ENCODE measurements at places on chromosomes 1 and 21.

GRCh38 chr1:225816643-225817538 lies 7.0 kb downstream of the EPHX1 start:
- no peak for DNase-seq

DNA sequence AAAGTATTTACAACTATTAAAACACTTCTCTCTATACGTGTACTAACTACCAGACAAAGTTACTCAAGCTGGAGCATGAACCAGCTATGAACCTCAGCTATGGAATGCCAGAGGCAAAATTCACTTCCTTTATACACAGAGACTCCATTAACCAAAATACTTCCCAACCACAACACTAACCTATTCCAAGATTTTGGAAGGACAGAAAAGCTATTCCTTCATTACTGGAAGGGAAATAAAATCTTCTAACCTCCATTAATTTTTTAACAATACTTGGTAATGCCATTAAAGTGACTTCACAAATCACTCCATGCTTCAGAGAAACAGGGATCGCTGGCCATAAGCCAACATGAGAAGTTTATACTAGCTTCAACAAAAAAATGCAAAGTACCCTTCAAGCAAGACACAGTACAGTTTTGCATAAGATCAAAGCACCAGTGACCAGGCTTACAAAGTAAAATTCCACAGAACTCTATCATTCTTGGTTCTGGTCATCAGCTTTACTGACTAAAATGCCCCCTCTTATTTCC lies 58.0 kb downstream of the PUM1 start:
- no peak for DNase-seq

DNA sequence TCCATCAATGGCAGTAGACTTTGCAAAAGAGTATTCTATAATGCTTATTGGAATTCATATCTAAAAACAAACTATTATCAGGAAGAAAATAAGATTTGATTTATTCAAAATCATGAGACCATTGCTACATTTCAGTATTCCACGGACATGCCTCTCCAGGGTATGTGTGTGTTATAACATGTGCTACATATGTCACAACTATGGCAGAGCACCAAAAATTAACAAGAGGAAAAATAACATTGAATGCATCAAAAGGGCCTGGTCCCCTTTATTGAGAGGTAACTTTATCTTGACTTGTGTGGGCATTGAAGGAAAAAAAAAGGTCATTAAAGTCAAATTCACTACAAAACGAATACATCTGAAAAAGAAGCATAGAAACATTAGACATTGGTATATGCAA lies 22.6 kb upstream of the LRRC8B start:
- no peak for DNase-seq

GRCh38 chr1:115092175-115092574 lies 2.9 kb upstream of the TSPAN2 start:
- DNase-seq: no peak

- no peak for DNase-seq
Measured at GRCh38 chr21:36908260-36908908, 58.1 kb downstream of the HLCS start.

GRCh38 chr1:173093691-173094445 lies 43.1 kb upstream of the TNFSF18 start:
- no peak for DNase-seq

DNA sequence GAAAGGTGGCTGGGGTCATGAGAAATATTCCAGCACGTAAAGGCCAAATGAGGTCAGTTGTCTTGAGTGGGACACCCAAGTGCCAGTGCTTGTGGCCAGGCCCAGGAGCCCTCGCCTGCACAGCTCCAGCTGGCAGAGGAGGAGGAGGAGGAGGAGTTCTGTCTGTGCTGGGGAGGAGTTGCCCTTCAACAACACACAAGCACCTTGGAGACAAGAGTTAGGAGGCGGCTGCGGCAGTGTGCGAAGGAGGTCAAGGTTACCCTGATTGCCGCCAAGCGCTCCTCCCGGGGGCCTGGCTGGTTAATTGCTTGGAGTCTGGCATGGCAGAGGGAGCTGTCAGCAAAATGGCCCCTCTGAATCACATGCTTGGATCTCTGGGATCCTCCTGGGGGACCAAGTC lies 45.1 kb downstream of the GRIK3 start:
- DNase-seq: no peak

- no peak for DNase-seq
Measured at GRCh38 chr1:30417001-30417700, 306.2 kb downstream of the MATN1 start.

DNA sequence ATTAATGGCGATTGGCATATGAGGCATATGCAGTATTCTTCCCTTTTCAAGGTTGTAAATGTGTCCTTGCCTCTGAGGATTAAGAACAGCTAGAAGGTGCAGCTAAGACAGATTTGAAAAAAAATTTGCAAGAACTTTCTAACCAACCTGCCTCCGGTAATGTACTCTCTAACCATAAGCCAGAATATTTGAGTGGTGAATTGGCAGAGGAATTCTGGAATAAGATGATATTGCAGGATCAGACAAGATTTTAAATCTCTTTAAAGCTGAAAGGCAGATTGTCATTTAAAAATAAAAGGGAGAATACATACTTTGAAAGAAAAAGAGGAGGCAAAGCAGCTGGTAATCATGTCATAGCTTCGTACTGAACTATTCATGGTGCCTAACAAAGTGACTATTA lies 29.2 kb downstream of the MROH9 start:
- no peak for DNase-seq

- no peak for DNase-seq
Measured at GRCh38 chr1:180674603-180675530, 43.0 kb downstream of the XPR1 start.

DNA sequence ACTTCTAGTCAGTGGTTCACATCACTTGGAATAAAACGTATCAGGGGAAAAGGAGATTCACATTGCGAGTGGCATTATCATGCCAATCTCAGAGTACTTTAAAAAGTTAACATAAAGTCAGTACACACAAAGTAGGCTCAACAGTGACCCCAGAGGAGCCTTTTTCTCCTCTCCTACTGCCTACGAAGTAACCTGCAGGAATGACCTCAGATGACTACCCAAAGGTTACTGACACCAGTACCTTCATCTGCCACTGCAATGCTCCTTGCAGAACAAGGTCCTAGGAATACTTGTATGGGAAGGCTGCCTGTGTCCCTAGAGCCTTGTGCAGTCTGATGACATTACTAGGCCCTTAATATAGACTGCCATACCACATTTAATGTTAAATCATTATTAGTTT lies 389.8 kb upstream of the LYPLAL1 start:
- no peak for DNase-seq

- DNase-seq: no peak
Measured at GRCh38 chr1:53627031-53627430, 111.9 kb downstream of the GLIS1 start.

- no peak for DNase-seq
Measured at GRCh38 chr1:36625935-36626310, 143.2 kb upstream of the CSF3R start.

- DNase-seq: no peak
Measured at GRCh38 chr21:43301409-43302061, 125.4 kb downstream of the SIK1 start.

GRCh38 chr1:12422488-12422887 lies 192.7 kb downstream of the VPS13D start:
- no peak for DNase-seq

All from NCI-H2107 (cell line).